NCI-H187 (cell line): ENCODE measurements at places on chromosomes 7 and 10.

DNA sequence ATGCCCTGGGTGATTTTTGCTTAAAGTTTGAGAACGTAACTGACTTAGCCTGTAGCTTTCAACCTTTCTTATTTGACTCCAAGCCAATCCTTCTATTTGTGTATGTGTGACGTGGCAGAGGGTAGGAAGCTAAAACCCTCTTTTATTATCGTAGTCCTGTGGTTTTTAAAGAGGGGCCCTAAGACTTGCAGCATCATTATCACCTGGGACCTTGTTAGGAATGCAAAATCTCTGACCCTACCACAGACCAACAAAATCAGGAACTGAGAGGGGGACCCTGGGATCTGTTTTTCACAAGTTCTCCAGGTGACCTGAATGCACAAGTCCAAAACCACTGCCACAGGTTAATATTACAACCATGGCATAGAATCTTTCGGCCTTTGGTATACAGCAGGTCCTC lies 80.1 kb downstream of the OSBPL3 start:
- DNase-seq = no peak

DNA sequence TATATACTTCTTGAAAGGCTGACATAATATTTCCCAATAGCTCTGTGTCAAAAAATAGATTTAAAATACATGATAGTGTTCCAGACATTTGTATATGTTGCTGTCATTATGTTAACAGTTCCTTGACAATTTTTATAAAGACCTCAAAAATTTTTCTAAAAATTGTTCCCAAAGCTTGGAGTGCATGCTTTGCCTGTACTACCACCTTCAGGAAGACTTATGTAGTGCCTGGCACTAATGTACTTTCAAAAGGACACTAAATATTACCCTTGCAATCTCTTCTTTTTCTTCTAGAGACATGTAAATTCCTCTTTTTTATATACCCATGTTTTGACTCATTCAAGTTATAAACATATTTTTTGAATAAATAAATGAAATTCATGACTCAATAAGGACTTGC lies 48.0 kb upstream of the SP8 start:
- DNase-seq = no peak

DNA sequence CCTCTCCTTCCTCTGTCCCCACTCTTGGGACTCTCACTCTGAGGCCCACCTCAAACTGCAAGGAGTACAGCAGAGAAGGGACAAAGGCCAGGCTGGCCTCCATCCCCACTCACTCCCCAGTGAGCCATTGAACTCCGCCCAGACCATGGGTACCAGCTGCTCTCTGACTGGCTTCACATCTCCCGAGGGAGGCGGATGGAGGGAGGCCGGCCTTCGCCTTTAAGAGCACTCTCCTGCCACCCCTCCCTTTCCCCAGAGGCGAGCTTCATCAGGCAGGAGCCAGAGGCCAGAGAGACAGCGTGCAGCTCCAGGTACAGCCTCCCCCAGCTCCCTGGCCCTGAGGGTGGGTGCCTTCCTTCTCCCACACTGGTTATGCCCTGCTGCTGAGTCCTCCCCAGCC lies 1.8 kb upstream of the LDB3 start:
- peak; percentile 13 for DNase-seq

- DNase-seq = no peak
These were observed 227.3 kb downstream of the CXCL12 start for GRCh38 chr10:44157574-44157973.

GRCh38 chr10:126599949-126600682 lies 70.4 kb downstream of the C10orf90 start:
- DNase-seq = no peak

- DNase-seq = no peak
These were observed 159.8 kb downstream of the SH3PXD2A start for GRCh38 chr10:103695584-103696005.

DNA sequence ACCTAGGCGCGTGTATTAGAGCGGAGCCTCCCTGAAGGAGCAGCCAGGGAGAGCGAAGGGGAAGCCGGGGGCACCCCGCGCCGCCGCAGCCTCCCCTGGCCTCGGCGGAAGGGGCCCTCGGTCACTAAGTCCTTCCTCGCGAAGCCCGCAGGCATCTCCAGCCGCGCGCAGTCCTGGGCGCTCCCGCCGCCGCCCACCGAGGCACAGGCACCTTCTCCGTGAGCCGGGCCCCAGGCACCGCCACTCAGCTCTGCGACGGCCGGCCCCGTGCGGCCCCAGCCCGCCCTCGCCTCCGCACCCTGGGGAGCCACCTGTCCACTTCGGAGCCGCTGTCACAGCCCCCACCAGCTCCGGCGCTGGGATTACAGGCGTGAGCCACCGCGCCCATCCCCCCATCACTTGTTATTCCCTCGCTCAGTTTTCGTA lies 80.8 kb downstream of the ZNF467 start:
- DNase-seq = no peak

GRCh38 chr10:30413996-30414576 lies 19.9 kb upstream of the MAP3K8 start:
- no peak for DNase-seq

DNA sequence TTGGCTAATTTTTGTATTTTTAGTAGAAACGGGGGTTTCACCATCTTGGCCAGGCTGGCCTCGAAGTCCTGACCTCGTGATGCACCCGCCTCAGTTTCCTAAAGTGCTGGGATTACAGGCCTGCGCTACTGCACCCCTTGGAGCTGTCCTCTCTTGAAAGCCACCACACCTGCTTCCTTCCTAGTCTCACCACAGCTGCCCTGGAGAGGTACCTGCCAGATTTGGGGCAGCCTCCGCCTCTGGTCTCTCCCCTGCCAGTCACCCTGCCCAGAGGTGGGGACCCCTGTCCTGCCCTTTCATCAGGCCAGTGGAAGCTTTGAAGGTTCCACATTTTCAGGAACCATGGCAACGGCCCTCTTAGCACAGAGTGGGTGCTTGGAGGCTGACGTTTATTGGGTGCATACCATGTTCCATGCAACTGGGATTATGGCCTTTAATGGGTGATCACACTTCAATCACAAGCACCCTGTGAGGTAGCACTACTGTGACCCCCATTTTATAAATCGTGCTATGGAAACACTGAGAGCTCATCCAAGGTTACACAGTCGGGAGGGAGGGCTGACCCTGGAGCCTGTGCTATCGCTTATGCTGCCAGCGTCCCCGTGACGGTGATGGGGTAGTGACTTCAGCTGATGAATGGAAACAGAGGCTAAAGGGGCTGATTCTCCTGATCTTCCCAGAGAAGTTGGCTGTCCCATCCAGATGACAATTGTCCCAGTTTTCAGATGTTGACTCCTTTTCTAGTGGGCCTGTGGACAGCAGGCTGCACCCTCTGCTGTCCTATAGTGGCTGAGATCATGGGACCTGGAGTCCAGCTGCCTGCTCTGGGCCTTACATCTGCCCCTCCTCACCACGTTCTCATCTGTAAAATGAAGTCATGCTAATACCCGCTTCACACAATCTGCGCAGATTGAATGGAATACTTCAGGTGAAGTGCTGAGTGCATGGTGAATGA lies 11.5 kb upstream of the FGFR2 start:
- no peak for DNase-seq

GRCh38 chr7:43307522-43307921 lies 195.1 kb downstream of the HECW1 start:
- no peak for DNase-seq

DNA sequence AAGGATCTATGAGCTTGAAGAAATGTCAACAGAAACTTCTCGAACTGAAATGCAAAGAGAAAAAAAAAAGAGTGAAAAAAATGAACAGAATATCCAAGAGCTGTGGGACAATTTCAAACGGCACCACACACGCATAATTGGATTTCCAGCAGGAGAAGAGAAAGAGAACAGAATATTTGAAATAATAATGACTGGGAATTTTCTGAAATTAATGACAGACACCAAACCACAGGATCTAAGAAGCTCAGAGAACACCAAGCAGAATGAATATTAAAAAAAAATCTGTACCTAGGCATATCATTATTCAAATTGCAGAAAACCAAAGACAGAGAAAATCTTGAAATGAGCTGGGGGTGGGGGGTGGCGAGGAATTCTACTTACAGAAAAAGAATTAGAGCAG lies 27.2 kb downstream of the DPYSL4 start:
- no peak for DNase-seq

DNA sequence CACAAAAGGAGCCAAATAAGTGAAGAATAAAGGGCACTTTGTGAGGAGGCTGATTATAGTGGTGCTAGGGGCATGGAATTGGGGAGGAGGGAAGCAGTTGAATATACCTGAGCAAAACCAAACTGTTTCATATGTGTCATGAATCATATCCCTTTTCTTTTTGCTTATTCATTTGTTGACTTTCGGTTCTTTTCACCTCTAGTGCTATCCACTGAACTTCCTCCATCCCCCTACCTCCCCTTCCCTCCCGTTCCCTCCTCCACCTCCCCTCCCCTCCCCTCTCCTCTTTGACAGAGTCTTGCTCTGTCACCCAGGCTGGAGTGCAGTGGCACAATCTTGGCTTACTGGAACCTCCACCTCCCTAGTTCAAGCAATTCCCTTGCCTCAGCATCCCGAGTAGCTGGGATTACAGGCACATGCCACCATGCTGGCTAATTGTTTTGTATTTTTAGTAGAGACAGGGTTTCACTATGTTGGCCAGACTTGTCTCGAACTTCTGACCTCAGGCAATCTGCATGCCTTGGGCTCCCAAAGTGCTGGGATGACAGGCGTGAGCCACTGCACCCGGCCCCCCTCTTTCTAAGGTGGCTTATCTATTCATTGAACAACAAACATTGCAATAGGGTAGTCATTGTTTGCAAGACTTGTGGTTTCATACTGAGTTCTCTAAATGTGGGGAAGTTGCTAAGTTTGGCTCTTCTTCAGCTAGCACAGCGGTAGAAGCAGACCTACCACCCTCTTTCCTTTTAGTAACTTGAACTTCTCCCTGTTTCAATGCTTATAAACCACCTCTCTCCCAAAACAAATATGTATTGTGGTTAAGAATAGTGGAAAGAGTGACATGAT lies 150.4 kb upstream of the PRPS1L1 start:
- no peak for DNase-seq
